ENCODE measurements at places on chromosomes 2 and 18. TPM values are rescaled to one million over a fixed set of nuclear protein-coding genes. Genes with fewer than 3 reads are reported as not detected.

The SCN2A gene
- total RNA-seq = under 0.01 TPM

The GCFC2 gene
- 14.0 TPM for total RNA-seq

The ZNF892 gene
- total RNA-seq = 5.8 TPM

The MALL gene
- 33.7 TPM for total RNA-seq

The GREB1L gene
- total RNA-seq = 0.90 TPM

The ANKRD62 gene
- total RNA-seq = 0.13 TPM

The RBBP8 gene
- 72.9 TPM for total RNA-seq

The ZNF804A gene
- total RNA-seq = not detected

The DSEL gene
- total RNA-seq = 3.3 TPM

The ANTXR1 gene
- 1.5 TPM for total RNA-seq

Measured in bronchial epithelial cell (primary cell).